ENCODE measurements at places on chromosomes 4 and X.

DNA sequence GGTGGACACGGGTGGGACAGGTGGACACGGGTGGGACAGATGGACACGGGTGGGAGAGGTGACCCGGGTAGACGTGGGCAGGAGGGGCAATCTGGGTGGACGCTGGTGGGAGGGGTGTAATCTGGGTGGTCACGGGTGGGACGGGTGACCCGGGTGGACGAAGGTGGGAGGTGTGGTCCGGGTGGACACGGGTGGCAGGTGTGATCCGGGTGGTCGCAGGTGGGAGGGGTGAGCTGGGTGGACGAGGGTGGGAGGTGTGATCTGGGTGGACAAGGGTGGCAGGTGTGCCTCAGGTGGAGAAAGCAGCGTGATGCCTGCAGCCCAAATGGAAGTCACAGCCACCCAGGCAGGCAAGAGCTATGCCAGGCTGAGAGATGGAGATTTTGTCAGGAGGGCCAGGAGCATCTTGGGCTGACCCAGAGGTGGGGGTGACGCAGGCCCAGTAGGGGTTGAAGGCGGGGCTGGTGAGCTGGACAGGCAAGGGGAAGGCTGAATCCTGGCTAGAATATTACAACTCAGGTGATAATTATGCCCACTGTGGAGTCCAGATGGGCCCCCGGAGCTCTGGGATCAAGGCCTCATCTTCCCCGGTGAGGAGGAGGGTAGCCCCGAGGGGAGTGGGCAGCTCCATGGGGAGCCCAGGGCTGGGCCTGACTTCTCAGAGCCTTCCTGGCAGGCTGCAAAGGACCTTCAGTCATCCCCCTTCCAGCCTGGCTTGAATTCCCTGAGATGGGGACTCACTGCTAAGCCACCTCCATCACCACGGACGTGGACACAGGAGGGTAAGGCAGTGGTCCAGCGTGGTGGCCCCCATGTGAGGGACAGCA lies 100.0 kb downstream of the ADRA2C start:
- DNase-seq = peak; percentile 54

DNA sequence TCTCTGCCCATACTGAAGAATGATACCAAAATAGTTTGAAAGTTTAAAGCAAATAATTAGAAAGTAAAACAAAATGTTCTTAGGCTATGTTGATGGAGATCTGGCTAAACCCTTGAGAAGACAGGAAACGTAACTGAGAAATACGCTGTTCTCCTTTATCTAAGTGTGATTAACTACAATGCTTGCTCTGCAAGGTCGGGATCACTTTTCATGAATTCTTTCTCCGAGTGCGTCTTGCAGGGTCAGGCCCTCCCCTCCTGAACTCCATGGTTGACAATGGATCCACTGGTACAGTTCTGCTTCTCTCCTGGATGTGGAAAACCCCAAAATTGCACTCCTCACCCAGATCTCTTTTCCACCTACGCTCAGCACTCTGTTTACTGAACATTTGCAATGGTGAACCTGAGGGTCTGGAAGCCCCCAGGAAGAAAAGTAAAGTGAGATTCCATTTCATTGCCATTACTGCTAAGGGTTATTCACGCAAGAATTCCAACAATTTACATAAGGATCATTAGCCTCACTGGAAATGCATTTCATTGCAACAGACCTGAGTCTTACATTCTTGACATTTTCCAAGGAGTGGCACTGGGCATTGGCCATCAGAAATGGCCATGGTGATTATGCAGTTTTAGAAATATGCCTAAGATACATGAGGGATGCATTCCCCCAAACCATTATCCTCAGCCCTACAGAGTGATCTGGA lies 24.6 kb upstream of the WWC2 start:
- no peak for DNase-seq

DNA sequence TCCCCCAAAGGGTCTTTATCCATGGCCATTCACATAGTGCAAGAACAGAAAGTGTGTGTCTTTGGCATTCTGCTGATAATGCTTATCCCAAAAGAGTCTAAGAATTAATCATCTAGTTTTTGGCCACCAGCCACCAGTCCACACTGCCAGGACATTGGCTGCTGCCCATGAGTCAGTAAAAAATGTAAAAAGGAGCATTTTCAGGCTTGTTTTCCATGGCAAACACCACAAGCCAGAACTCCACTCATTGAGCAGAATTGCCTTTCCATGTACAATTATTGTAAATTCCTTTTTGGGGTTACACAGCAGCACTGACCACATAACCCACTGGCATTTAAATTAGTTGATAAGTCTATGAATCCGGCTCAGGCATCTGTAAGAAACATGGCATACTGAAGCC lies 89.2 kb upstream of the PRDX4 start:
- DNase-seq = no peak

GRCh38 chrX:39439906-39440798 lies 638.9 kb downstream of the MID1IP1 start:
- peak; percentile 66 for DNase-seq

GRCh38 chr4:143186649-143187048 lies 1.9 kb downstream of the USP38 start:
- DNase-seq = no peak

DNA sequence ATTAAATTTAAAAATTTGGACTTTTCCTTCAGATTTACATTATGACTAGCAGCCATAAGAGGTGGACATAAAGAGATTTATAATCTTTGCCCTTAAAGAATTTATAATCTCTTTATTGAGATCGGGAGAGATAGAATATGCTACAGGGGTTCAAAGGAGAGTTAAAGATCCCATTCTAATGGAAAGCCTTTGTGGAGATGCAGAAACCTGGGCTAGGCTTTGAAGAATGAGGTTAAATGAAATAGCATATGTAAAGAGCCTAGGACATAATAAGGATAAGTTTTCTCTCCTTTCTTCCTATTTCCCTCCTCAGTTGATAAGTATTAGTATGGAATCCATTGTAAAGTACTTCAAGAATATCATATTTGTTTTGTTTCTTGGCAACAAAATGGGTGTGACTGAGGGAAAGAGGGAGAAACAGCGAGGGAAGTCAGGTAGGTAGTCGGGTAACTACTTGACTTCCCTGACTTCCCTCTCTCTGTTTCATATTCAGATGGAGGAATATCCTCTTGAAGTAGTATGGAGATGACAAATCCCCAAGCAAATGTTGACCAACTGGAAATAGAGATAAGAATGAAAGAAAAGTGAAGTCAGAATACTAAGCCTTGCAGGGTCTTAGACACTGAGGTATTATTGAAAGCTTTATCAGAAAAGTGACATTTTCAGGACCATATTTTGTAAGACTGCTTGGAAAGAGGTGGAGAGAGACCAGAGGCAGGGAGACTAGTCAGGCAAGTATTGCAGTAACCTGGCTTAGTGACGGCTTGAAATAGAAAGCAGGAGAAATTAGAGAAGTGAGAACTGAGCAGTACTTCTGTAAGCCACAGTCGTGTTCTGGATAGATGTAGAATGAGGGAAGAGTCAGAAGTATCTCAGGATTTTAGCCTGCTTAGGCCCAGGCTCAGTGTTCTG lies 82.9 kb downstream of the PDLIM5 start:
- DNase-seq = no peak

GRCh38 chr4:78360466-78360865 lies 191.1 kb upstream of the ANXA3 start:
- DNase-seq = no peak

DNA sequence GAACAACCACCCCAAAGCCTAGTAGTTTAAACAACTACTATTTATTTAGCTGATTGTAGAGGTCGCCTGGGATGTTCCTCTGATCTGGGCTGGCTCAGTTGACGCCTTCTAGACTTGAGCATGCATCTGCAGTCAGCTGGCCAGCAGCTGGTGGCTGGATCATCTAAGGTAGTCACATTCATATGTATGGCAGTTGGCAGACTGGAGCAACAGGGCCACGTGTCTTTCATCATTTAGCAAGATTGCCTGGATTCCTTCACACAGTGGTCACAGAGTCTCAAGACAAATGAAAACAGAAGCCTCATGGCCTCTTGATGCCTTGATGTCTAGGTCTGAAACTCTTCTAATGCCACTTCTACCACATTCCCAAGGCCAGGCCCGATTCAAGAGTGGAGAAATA lies 220.6 kb upstream of the S100G start:
- DNase-seq = no peak

- no peak for DNase-seq
These were observed 79.7 kb downstream of the GRIA3 start for GRCh38 chrX:123263747-123264146.

DNA sequence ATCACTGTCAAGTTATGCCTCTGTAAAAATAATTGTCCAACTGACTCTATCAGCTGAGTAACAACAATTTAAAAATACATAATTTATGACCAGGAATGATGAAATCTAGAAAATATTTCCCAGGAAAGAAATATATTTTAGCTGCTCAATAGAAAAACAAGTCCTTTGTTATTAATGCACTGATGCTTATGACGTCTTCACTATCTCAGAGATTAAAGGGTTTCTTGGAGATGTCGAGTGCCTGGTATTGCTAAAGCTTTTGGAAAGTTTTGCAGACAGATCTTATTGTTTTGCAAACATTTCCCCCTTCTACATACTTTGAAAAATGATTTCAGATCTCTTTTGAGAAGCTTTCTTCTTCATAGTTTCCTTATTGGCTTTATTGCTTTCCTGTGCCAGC lies 154.6 kb upstream of the RPS6KA3 start:
- DNase-seq = no peak

- no peak for DNase-seq
These were observed 47.3 kb upstream of the KCNE5 start for GRCh38 chrX:109672239-109672638.

GRCh38 chrX:31200430-31200829 lies 128.6 kb upstream of the FTHL17 start:
- DNase-seq = no peak

- no peak for DNase-seq
These were observed 236.0 kb upstream of the SLIT2 start for GRCh38 chr4:20015636-20016224.

GRCh38 chr4:3838437-3839380 lies 72.5 kb downstream of the ADRA2C start:
- DNase-seq = no peak

DNA sequence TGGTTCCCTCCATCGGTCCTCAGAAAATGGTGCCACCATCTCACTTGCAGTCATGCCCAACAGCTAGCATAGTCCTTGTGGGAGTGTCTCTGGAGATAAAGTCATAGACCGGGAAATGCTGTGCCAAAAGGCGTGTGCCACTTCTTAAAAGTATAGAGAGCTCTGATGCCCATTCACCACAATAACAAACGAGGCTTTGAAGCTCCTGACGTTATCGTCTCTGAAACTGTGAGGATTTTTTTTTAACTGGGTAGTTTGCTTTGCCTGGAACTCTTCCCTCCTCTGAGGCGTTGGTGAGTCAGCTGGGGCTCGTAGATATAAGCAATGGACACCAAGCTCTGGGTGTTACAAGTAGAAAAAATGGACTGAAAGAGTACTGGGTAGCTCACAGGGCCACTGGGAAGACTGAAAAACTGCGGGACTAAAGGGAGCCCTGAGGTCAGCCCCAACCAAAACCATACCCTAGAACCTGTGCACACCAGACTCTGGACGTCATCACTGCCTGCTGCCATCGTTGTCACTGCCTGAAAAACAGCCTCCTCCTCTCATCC lies 89.4 kb upstream of the TRIM2 start:
- peak; percentile 77 for DNase-seq

DNA sequence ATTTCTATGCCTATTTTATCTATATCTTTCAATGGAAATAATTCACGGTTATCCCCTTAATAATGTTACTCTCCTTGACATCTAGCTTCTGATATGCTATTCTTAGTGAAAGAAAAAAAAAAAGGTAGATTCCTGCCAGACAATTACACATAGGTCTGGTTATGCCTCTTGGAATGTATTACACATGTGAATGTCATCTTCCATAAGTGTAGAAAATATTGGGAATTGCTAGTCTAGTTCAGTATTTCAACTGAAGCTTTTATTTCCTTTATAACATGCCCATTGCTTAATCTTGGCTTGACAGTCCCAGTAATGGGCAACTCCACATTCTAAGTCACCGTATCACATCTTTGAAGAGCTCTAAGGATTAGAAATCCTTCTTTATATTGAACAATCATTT lies 25.4 kb upstream of the PPP1R2C start:
- DNase-seq = no peak

- DNase-seq = no peak
These were observed 113.2 kb downstream of the SPCS3 start for GRCh38 chr4:176432811-176433540.

- no peak for DNase-seq
These were observed 57.3 kb upstream of the ADGRA3 start for GRCh38 chr4:22573198-22573597.

- DNase-seq = no peak
These were observed 52.4 kb downstream of the HPGDS start for GRCh38 chr4:94290245-94290644.

- DNase-seq = no peak
These were observed 24.4 kb upstream of the GBA3 start for GRCh38 chr4:22668301-22668700.

- DNase-seq = no peak
These were observed 37.7 kb upstream of the RAB33B start for GRCh38 chr4:139416073-139416673.

DNA sequence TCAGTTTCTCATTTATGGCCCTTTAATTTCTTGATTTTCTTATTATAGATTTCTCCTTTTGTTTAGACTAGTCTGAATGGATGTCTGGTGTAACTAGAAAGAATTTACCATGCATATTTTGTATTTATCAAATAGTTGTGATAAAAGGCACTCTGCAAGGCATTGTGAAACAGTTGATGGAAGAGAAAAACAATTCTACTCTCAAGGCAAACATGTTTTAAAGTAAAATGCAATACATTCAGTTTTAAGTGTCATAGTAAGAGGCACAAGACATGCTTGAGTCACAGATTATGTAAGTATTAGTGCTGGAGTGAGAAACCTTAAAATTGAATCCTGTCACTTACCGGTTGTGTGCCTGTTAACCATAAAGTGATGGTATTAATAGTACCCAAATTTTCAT lies 283.3 kb upstream of the DKK2 start:
- DNase-seq = no peak

DNA sequence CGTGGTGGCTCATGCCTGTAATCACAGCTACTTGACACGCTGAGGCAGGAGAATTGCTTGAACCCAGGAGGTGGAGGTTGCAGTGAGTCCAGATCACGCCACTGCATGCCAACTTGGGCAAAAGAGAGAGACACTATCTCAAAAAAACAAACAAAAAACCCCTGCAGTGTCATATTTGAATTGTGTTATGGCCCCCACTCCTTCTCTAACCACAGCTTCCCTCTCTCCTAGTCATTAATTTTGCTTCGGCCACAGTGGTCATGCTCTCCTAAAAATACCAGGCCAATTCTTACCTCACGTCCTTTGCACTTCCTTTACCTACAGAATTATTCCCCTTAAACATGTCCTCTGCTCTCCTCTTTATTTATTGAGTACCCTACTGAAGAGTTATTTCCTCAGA lies 206.1 kb downstream of the PPP3CA start:
- DNase-seq = no peak
